Thymus (tissue), 14 donors: ENCODE measurements at places on chromosomes 7 and 10. TPM values are rescaled to one million over a fixed set of nuclear protein-coding genes. Genes with fewer than 3 reads are reported as not detected.

PDE6C gene
- polyA plus RNA-seq, result 0.18 TPM

AGAP3 gene
- 43.2 TPM for polyA plus RNA-seq

ATRNL1 gene
- polyA plus RNA-seq, result 0.84 TPM

DNA sequence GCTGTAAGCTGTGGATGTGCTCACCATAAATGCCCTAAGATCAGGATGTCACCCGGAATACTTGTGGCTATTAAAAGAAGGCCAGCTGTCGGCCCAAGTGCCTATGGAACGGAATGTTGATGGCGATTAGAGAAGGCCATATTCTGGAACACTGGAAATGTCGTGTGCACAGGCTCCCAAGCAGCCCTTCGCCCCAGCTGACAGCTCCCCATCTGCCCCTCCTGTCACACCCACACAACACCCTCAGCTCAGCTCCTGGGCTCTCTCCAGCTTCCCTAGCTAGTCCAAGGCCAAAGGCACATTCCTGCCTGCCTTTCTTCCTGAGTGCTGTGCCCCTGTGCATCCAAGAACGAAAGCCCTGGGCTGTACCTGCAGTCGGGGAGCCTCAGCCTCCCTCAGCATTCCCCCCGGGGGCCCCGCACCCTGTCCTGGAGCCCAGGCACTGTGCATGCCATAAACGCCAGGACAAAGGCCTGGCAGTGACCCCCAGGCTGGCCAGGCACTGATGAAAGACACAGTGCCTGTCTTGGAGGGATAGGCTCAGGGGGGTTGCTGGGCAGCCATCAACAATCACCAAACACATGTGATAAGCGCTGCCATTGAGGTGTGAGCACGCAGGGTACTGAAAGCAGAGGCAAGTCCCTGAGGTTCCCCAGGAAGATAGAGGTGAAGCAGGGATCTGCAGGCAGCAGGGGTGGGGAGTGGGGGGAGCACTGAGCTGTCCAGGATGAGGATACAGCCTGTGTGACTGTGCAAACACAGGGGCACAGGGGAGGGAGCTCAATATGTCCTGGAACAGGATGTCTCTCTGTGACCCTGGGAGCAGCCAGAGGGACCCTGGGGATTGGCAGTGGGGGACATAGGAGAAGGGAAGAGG lies 3.7 kb upstream of the LDB3 start:
- DNase-seq, result no peak

DNA sequence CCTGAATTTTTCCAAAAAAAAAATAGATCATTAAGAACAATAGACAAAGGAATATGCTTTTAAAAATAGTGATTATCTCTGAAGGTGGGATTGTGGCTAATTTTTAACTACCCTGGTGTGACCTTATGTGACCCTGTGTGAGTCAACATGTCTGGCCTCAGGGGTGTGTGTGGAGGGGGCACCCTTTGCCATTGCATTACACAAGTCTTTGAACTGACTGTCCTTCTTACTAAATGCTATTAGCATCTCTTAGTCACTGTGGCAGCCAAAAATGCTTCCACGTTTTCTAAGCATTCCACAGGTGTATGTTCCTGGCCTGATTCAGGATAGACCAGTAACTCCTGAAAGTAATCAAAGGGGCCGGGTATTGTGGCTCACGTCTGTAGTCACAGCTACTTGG lies 175.4 kb downstream of the MGMT start:
- DNase-seq, result no peak

DNA sequence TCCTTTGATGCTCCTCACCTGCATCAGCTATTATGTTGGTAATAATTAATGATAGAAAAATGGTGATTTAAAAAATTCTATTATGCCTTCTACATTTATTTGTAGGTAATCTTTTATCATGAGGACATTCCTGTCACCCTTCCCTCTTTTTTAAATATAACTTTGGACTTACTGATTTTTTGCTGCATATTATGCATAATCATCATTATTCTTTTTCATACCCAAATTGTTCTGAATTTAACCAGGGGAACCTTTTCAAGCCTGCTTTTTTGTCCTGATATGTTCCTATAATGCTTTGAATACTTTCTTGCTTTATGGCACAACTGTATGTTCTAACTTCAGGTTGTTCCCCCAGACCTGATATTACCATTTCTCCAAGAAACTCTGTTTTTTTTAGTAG lies 48.5 kb downstream of the TAX1BP1 start:
- no peak for DNase-seq
